ENCODE measurements at places on chromosomes 1 and 21.
A peak's percentile ranks its signal among the peaks of the same experiment; 100 is the strongest.

- DNase-seq = no peak
Observed at GRCh38 chr1:229225331-229225782, 45.6 kb upstream of the RAB4A start.

GRCh38 chr21:34761758-34762330 is 93.0 kb downstream of the CLIC6 start:
- no peak for DNase-seq

DNA sequence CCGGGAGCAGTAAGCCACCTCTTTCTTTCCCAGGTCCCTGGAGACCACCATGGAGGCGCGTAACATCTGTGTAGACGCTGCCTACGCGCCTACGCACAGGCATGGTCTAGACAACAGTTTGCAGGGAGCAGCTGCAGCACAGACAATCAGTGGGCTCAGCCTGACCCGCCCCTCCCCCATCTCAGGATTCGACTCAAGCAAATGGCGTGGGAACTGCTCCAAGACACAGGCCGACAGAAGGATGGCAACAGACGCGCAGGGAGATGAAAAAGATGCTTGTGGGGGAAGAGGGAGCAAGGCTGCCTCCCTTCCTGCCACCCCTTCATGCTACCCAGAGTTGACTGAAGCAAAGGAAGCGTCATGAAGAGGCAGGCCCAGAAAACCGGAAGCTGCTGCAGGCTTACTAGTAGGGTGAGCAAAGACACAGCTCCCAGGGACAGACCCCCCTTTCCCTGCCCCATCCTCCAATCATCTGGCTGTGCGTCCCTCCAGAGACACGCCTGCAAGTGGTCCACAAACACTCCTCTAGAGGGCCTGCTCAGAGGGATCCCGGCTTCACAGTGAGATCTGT is 19.5 kb downstream of the STK40 start:
- DNase-seq = peak; percentile 99

GRCh38 chr1:229478852-229479251 is 29.3 kb downstream of the NUP133 start:
- no peak for DNase-seq

- no peak for DNase-seq
Observed at GRCh38 chr1:174352117-174352516, 95.6 kb upstream of the GPR52 start.

GRCh38 chr1:188584119-188584518 is 1755.4 kb downstream of the PLA2G4A start:
- DNase-seq = no peak

- peak; percentile 67 for DNase-seq
Observed at GRCh38 chr1:160935527-160936258, 18.9 kb downstream of the ITLN2 start.

DNA sequence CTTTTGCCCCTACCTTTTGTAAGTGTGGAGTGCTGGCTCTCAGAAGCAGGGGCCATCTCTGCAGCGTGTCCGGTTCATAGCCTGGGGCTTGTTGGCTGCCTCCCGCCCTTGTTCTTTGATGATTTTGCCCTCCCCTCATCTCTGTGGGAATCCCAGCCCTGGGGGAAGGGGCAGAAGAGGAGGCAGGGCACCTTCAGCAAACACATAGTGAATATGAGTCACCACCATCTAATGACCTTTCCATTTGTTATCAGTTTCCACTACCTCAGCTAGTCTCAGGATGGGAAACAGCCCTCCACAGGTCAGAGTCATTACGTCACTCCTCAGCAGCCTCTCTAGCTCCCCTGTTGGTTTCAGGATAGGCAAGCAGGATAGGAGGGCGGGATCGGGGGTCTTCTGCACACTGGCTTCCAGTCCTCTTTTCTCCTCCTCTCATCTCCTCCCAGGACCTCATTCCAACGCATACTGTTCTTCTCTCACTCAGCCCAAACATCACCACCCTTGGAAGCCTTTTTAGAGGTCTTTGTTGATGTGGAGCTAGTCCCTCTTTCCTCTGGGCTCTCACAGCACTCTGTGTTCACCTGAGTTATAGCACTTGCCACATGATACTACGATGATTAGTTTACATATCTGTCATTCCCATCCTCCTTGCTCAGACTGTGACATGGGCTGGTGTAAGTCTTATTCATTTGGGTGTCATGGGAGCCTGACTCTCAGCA is 15.8 kb downstream of the GADD45A start:
- peak; percentile 35 for DNase-seq

GRCh38 chr1:200976634-200977033 is 46.9 kb downstream of the KIF21B start:
- DNase-seq = no peak

- no peak for DNase-seq
Observed at GRCh38 chr21:45045481-45045880, 28.9 kb upstream of the ADARB1 start.

GRCh38 chr1:22709891-22710700 is 543 bp upstream of the EPHB2 start:
- peak; percentile 59 for DNase-seq

GRCh38 chr1:91505086-91505485 is 4.4 kb downstream of the CDC7 start:
- no peak for DNase-seq

DNA sequence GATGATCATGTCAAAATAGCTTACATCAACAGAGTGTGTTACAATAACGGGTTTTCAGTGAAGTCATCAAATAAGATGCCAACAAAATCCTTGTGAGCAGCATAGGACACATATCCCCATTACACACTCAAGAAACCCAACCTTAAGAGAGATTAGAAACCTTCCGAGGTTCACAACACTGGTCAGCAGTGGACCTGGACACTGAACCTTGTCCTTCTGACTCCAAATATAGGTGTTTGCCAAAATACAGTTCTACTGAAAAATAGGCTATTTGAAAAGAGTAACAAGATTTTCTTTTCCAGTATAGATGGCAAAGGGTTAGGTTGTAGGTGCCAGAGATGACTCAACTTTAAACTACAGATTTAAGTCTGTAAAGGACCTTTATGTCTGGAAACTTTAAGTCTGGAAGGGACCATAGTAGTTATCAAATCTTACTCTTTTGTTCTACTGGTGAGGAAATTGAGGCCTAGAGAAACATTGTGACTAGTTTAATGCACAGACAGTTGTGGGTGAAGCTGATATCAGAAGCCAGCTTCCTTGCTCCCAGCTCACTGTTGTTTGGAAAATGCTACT is 811 bp upstream of the REG4 start:
- no peak for DNase-seq

GRCh38 chr21:43854773-43855633 is 10.0 kb upstream of the AGPAT3 start:
- no peak for DNase-seq

- DNase-seq = no peak
Observed at GRCh38 chr1:115215703-115216521, 122.1 kb downstream of the NGF start.

DNA sequence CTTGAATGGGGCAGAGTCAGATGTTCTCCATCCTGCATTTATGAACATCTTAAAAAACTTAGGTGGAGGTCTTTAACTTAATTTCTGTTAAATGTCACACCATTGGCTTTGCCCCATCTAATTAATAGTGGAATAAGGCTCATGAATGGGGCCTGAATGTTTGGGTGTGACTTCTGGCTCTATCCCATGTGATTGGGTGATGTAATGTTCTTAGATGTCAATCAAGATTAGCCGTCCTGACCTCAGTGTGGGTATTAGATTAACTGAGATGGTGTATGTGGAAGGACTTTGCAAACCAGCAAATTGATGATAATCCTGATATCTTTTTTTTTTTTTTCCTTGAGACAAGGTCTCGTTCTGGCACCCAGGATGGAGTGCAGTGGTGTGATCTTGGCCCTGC is 38.1 kb downstream of the C1orf21 start:
- peak; percentile 51 for DNase-seq

DNA sequence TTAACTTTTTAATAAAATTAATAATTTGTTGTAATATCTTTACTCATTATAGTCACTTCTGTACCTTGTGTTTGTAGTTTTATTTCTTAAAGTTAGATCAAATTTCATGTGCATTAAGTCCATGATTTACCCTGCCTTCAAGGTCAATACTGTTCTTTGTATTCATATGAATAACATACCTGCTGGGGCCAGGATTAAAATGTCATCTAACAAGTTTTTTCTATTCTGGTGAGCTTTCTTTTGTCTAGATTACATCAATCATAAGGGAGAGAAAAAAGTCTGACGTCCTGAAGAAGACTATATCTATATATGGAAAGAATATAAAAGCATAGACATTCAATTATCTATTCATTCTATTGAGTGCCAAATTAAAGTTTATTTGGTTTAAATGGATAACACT is 232.6 kb downstream of the COL11A1 start:
- DNase-seq = no peak

- no peak for DNase-seq
Observed at GRCh38 chr21:31398574-31398973, 54.5 kb upstream of the TIAM1 start.

DNA sequence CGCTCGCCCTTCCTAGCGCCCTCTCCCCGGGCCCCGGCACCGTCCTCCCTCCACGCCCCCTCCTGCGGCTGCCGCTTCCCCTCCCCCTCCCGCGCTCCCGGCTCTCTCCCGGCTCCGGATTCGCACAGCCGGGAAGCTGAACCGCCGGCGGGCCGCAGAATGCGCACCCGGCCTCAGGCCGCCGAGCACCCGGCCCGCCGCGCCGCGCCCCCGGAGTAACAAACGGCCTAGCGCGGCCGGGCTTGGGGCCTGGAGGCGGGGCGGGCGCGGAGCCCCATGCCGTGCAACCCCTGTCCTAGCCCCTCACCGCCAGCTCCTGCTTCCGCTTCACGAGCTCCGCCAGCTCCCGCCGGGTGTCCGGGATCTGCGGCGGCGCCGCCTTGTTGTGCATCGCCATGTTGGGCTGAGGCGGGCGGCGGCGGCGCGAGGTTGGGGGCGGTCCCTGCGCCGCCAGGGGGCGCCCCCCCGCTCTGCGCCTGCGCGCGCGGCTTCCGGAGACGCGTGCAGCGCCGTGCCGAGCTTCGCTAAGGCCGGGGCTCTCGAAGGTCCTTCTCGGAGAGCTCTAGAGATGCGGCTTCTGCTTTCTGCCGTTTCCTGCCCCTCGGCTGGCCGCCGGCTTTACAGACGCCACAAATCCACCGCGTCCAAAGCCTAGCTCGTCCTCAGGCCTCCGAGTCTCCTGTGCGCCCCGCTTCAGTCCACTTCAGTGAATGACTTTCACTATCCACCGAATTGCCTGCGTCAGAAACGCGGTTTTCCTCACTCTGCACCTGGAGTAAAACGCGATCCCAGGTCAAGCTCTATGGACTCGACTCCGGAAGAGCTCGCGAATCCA is at the start of gene MEAF6:
TSS of gene MEAF6 (minus strand) at position 417 of the 835 bp plus-strand sequence. CDS start at position 397, 20 bp downstream.
- peak; percentile 90 for DNase-seq

DNA sequence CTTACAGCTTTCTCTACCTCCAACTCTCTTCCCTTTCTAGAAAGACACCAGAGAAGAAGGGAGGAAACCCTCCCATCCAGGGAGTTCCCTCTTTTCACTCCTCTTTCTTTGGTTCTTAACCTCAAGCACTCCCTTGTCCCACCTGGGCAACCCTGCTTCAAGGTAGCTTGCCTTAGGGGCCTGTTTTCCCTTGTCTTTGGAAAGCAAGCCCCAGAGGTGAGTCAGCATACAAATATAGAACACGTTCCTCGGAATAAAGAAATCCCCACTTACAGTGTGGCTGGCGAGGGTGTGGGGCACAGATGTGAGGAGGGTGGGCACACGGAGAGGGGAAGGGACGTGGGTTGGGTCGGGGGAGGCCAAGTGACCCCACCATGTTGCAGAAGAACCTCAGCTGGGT is 26.1 kb upstream of the KCNE2 start:
- DNase-seq = no peak

GRCh38 chr1:2121101-2121691 is 71.0 kb downstream of the PRKCZ start:
- no peak for DNase-seq

DNA sequence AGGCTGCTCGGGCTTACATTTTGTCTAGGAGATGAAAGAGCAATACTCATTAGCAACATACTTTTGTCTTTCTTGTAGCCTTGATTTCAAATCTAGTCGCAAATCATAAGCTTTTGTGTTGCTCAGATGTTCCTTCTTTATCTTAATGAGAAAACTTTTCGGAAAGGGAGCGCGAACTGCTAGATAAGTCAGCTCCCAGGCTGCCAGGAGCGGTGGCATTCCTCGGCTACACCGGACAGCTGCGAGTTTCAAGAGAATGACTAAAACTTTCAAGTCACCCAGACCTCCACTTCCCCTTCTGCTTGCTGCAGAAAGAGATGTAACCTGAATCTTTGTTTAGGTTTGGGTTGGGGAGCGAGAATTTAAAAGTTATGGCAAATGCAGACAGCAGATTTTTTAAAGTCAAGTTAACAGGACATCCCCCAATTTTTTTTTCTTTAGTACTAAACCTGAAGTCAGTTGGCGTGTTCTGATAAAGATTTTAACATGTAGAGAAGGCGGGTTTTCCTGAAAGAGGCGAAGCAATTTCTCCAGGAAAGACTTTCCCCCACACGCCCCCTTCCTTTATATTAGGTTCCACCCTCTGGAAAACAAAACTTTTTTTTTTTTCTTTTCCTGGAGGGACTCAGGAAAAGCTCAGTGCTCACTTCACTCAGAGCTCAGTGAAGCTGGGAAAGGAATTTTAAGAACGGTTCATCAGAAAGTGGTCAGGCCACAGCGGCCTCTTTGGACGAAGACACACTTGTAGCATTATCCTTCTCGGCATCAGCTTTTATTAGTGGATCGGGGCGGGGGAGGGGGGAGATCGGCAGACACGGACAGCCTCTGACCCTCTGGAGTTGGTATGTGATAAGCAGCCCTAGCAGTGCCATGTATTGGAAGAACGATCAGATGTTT is at the start of gene LHX8:
TSS of gene LHX8 (plus strand) at position 639 of the 897 bp plus-strand sequence. CDS start 2,227 bp downstream, outside the sequence.
- DNase-seq = peak; percentile 49

DNA sequence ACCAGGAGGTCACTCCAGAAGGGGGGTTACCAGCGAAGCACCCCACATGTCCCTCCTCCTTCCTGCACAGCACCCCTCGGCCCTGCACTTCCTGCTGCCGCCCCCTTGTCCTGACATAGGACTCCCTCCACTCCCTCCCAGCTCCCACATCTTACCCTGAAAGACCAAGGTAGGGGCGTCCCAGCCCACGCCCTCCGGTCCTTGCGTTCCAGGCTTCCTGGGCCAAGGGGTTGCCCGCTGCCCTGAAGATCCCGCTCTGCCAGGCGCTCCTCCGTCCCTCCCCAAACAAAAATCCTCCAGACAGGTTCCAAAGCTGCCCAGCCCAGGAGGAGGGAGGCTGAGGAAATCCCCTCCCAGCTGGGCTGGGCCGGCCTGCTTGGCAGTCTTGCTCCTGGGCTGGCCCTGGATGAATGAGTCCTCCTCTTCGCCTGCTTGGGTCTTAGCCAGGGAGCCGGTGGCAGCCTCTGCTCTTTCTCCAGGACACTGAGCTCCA is at the start of gene RHBDL2:
TSS of gene RHBDL2 (minus strand) at position 304 of the 493 bp plus-strand sequence. CDS start 22,618 bp downstream, outside the sequence.
- no peak for DNase-seq

- no peak for DNase-seq
Observed at GRCh38 chr1:113751114-113751513, 8.2 kb downstream of the PHTF1 start.

- DNase-seq = no peak
Observed at GRCh38 chr1:150765296-150765976, at the start of gene CTSS. Gene CTSS (minus strand): TSS chr1:150765778. CDS start chr1:150764763, 1,015 bp downstream.

DNA sequence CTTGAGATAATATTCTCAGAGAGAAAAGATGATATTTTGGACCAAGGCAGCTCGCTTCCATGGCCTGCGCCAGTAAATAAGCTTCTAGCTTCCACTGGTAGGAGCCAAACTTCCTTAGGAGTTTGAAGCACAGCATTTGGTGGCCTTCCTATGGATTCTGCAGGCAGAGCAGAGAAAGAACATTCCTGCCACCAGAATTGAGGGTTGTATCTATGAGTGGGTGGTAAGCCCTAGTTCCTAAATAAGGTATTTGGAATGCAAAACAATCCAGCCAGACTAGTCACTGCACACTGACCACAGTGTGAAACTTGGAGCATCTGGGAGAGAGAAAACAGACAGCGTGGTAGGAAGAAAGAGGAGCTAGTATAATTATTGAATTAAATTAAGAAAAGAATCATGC is 54.1 kb upstream of the BCAR3 start:
- DNase-seq = no peak

- no peak for DNase-seq
Observed at GRCh38 chr1:89277725-89278124, 5.1 kb upstream of the GBP5 start.

Measured in NCI-H82 (cell line).